ENCODE measurements at places on chromosomes 3 and 15.

DNA sequence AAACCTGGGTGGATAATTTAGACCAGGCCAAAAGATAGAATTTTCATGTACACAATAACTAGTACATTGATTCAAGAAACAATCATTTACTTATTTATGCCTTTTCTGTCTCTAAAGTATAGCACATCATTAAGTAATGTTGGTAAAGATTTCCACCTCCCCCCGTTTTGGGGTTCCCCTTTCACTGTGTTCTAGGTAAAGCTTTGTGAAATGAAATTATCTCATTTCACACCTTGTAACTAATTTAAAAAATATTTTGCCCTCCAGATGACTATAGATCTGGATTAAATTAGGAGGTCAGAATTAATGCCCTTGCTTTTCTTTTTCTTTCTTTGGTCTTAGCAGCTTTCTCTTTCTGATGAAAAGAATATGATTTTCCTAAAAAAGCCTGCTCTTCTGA lies 328.5 kb upstream of the TBC1D5 start:
- DNase-seq: no peak

DNA sequence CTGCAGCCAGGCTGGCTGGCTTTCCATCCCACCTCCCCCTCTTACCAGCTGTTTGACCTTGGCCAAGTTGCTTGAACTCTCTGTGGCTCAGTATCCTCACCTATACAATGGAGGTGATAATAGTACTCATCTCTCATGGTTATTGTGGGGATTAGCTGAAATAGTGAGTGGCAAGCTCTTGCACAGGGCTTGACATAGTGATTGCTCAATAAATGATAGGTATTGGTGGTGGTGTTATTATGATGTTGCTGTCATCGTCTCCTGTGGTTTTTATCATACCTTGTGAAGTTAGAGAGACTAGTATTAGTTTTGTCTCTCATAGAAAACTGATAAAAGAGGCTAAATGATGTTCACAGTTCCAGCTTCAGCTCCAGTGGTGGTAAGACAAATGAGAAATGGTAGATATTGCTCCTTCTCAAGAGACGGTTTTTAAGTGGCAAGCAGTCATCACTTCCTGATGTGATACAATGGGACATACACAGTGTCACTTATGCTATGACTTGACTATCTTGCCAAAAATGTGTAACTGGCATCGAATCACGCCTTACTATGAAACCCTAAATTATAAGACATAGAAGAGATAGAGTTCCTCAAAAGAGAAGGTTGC lies 12.1 kb upstream of the UBE2E1 start:
- DNase-seq: no peak

DNA sequence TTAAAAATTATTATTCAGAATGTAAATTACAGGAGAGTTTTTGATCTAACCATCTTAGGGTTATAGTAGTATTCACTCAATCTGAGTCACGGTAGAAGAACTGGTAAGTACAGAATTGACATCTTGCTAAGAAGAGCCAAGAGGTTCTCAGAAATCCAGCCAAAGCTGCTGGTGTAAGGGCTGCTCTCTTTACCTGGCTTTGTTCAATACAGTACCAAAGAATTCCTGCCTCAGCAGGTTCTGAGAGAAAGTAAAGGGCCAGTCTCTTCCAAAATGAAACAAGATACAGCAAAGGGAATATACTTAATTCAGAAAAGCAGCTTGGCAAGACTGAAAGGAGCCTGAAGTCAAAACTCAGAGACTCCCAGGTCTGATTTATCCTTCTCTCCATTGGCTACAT lies 193.1 kb downstream of the TNIK start:
- DNase-seq: no peak

- no peak for DNase-seq
These were observed 362.2 kb downstream of the RBMS3 start for GRCh38 chr3:29643034-29643425.

DNA sequence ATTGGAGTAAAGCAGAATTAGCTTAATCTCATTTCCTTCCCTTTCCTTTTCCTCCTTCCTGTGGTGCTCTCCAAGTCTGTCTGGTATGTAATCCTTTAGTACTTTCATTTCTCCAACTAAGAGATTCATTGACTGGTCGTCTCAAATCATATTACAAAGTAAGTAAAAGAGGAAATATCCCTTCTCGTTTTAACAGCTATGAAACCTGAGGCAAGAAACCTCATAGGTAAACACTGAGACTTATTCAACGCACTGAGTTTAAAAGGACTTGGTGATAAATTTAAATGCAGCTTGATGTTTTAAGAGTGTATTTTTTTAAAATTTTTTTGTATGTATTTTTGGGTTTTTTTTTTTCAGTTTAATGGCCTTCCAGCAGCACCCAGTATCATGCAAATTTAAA lies 117.2 kb upstream of the LRRC3B start:
- no peak for DNase-seq

- no peak for DNase-seq
These were observed 46.2 kb downstream of the TRIM69 start for GRCh38 chr15:44782516-44782915.

- no peak for DNase-seq
These were observed 33.5 kb upstream of the ZNF774 start for GRCh38 chr15:90318591-90318990.
